ENCODE measurements at places on chromosomes 16 and 17.
A peak's percentile ranks its signal among the peaks of the same experiment; 100 is the strongest.

- DNase-seq = no peak
Observed at GRCh38 chr16:57773655-57774295, 28.5 kb downstream of the KIFC3 start.

DNA sequence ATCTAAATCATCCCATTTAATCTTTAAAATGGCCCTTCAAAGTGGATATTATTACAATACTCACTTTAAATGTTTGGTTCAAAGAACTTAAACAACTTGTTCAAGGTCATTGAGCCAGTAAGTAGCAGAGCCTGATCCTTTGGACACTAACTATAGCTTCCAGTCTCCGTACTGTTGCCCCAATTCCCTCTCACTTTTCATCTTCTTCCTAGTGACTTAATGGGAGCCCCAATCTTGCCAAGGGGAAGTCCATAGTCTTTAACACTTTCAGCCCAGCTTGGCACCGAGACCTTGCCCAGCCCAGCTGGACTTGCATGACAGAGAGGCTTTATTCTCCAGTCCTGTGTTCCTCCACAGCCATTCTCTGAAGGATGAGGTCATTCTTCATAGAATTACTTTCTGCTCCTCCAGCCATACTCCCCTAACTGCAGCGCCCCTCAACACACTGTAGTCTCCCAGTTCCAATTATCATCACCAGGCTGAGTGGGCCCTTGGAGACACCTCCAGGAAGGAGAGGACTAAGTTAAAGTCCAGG is 49.2 kb upstream of the NLK start:
- DNase-seq = peak; percentile 95

DNA sequence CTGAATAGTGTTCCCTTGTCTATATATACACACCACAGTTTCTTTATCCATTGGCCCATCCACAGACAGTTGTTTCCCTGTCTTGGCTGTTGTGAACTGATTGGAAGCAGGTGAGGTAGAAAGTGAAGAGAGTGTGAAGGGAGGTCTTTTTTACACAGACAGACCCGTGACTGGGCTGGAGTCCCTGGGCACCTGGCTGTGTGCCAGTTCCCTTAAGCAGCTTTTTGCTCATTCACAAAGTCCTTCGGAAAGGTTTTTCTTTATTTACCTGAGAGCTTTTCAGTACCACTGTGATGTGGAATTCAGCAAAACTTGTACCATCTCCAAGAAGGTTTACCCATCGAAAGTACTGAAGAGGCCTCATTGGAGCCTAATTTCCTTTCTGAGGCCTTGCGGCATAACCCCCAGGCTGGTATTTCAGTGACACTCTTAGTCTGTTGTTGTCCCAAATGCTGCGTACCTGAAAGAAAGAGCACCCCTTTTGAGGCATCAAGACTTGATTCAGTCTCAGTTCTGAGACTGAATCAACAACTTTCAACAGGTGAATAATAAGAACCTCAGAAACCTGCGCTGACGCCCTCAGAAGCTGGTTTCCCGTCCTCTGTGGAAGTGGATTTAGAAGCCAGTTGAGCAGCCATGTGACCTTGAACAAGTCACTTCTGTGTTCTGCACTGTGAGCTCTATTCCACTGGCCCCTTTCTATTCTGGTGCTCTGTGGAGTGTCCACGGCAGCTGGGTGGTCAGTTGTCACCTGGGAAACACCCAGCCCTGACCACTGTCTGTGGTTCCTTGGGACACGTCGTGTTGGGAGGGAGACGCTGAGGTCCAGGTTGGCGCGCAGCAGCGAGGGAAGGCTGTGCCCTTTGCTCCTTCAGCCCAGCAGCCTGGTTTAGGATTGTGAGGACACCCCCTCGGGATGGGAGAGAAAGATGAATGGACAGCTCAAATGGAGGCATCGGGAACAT is 53.9 kb upstream of the CRISPLD2 start:
- no peak for DNase-seq

DNA sequence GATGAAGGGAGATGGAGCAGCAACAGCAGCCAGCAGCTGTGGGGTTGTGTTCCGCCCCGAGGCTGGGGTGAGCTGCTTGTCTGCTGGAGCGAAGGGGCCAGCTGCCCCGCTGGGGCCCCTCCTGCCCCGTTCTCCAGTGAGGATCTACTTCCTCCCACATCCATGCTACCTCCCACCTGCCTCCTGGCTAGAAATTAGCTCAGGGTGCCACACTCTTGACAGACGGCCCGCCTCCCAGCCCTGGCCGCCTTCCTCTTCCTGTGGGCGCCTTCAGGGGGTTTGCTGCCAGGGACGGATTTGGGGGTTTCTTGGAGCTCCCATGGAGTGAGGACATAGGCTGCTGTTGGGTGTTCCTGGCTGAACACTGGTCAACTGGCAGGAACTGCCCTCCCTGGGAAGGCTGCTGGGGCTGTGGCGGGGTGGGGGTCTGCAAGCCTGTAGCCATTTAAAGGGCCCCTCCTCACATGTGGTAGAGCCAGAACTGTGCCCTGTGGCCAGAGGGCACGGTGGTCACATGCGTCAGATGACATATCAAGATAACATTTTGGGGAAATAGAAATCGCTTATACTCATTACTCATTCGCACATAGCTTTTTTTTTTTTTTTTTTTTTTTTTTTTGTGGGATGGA is 13.1 kb downstream of the TBC1D24 start:
- DNase-seq = no peak

DNA sequence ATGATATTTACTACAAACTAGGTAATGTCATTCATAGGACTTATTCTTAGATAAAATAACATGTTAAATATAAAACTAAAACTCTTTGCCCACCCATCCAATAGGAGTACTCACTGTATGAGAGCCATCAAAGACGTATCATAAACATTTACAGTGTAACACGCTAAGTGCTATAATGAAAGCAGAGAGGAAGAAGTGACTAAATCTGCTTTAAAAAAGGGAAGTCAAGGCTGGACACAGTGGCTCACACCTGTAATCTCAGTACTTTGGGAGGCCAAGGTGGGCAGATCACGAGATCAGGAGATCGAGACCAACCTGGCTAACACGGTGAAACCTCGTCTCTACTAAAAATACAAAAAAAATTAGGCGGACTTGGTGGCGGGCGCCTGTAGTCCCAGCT is 32.4 kb downstream of the SPAG9 start:
- DNase-seq = no peak

GRCh38 chr17:78961571-78961970 is 18.2 kb downstream of the LGALS3BP start:
- no peak for DNase-seq

DNA sequence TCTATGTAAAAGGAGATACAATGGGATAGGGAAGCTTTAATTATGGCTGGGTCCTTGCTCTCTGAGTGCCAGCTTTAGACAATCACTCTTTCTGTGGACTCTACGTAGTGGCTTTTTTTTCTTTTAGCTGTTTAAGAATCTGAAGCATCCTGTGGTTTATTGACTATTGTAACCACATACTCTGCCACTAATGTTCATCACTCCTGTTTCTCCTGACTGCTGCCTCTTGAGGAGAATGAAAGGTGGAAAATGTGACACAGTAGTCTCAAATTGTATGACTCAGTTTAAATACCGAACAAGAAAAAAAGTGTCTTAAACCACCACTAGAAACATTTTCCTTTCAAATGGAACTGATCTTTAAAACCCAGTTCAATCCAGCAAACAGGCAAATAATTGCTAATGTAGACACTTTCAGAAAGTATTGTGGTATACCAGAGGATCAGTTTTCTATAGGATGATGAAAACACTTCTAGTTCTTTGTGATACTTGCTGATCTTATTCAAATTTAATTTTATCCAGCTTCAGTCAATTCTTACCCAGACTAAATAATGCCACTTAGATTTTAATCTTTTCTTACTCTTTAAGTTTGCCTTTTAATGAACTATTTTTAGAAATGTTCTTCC is 302.7 kb upstream of the PMFBP1 start:
- DNase-seq = peak; percentile 42

GRCh38 chr17:36779550-36779949 is 157.7 kb upstream of the LHX1 start:
- no peak for DNase-seq

DNA sequence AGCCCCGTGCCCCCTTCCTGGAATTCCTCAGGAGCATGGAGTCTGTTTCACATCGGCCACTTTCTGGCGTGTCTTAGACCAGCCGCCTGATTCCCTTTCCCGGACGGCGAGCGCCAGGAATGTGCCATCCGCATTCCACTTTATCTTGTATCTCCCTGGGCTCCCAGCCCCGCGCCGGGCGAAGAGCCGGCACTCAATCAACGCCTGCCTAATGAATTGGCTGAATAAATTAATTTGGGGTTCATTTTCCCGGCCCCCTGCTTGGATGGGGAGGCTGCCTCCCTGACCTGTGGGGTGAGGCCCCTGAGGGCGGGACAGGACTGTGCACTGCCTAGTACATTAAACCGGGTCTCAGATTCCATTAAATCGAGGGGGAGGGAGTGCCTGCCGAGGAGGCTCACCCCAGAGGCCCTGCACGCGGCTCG is 282.3 kb upstream of the TNRC6C start:
- DNase-seq = no peak
